CD4-positive, alpha-beta T cell treated with Interleukin-6 for 4 hours (primary cell): ENCODE measurements at places on chromosomes 5 and 9.

GRCh38 chr5:177006265-177006972 is at the start of gene UIMC1:
Gene UIMC1, minus strand, starts transcription at chr5:177006779. Its CDS starts 24,164 bp downstream, at chr5:176982615.
- DNase-seq: peak; percentile 94

DNA sequence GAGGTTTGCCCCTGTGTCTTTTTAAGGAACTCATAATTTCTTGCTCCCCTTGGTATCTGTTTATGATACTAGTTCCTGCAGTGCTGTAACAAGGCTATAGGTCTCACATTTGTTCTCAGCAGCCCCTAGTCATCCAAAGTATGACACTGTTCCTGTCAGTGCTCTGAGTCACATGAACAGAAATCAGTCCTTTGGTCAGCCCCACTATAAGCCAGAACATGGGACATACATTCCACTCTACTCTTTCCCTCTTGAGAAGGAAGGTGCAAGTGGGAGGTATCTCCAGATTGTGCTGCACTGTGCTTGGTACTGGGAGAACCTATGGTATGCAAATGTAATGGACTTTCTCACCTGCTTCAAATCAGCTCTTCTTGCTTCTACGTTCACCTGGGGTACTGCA is 87.0 kb downstream of the IARS1 start:
- no peak for DNase-seq

- DNase-seq: no peak
Observed at GRCh38 chr5:37951946-37952721, 112.3 kb upstream of the GDNF start.

- peak; percentile 76 for DNase-seq
Observed at GRCh38 chr5:149990518-149991376, 9.7 kb downstream of the TIGD6 start.

GRCh38 chr9:123389070-123389469 is 33.1 kb downstream of the CRB2 start:
- no peak for DNase-seq

DNA sequence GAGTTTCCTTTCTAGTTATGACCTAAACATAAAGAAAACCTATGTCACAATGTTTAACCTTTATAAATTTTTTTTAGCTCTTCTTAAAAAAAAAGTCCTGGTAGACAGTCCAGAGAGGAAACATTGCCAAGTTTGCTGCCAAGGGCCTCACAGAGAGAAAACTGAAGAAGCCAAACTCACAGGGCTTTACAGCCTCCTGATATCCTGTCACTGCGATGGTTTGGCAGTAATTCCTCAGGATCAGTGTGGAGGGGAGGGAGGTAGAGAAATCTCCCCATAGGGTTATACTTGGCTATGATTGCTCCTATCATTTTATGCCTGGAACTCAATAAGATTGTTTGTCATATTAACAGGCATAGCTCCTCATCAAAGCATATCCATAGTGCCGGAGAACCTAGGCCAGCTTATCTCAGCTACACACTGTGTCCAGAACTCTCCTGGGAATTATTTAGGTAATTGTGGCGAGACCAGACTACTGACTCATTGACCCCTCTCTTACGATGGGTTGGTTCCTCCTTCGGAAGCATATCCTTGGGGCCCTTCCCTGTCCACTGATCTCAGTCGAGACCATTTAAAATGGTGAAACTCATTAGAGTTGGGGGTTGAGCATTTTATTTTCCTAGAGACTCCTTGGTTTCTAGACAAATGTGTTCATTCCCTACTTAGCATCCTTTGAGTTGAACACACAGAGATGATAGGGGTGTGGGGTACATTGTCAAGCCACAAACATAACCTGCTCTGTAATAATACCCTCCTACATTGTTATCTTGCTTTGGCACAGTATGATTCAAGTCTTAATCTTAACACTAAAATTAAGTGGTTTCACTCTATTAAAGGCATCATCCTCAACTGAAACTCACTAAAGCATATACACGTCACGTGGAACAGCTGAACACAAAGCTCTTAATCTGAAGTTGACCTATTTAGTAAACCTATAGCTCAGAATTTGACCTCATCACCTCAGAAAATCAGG is 53.4 kb upstream of the TMC1 start:
- DNase-seq: no peak
